ENCODE measurements at places on chromosomes 5 and 9. TPM values are rescaled to one million over a fixed set of nuclear protein-coding genes. Genes with fewer than 3 reads are reported as not detected.

The NCS1 gene
- 3.0 TPM for total RNA-seq

The LAMC3 gene
- total RNA-seq, result 3.6 TPM

The GPR21 gene
- total RNA-seq, result 0.68 TPM

The PLAC8L1 gene
- total RNA-seq, result not detected

The SLC23A1 gene
- total RNA-seq, result 35.5 TPM

The RAD1 gene
- total RNA-seq, result 6.3 TPM

The KCNIP1 gene
- not detected for total RNA-seq

DNA sequence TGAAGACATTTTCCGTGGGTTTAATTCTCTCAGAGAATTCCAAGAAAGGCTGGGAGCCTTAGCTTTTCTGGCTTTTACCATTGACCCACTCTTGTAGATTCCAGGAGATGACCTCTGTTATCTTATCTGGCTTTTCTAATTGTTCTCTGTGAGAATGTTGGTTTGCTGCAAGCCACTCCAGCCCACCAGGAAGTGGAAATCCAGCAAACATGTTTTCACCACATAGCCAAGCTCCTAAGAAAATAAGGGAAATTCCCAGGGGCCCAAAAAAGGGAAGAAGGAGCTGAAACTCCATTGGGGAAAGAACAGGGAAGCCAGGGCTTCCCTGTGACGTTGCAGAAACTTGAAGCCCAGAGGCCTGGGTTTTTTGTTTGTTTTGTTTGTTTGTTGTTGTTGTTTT is 19.7 kb downstream of the GPR107 start:
- DNase-seq, result no peak

GRCh38 chr5:14406554-14406849 is 175.1 kb upstream of the OTULINL start:
- no peak for DNase-seq

DNA sequence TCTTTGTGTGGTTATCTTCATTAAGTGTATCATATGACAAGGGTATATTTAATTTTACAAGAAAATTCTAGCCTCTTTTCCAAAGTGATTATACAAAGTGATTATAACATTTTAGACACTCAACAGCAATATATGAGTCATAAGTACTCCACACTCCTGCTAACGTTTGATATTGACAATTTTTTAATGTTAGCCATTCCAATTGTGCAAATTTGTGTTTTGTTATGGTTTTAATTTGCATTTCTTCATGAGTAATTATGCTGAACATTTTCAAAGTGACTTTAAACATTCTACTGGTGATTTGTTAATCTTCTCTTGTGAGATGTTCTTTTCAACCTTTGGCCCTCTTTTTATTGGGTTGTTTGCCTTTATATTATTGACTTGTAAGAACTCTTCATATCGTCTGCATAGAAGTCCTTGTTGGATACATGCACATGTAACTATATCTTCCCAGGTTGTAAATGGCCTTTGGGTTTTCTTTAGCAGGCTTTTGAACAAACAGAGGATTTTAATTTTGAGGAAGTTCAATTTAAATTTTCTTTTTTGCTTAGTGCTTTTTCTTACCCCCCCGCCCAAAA is 771.6 kb upstream of the ZNF608 start:
- no peak for DNase-seq

GRCh38 chr9:132409828-132410528 is at the start of gene CFAP77:
TSS of gene CFAP77 (plus strand) at chr9:132410211. CDS start at chr9:132410272, 61 bp downstream.
- no peak for DNase-seq

DNA sequence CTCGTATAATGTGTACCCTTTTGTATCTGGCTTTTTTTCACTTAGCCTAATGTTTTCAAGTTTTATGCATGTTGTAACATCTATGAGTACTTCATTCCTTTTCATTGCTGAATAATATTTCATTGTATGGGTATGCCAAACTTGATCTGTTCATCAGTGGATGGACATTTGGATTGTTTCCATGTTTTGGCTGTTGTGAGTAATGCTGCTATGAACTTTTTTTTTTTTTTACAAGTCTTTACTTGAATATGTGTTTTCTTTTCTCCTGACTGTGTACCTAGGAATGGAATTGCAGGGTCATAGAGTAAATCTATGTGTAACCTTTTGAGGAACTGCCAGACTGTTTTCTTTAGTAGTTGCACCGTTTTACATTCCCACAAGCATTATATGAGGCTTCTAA is 52.4 kb downstream of the MTREX start:
- no peak for DNase-seq

GRCh38 chr5:44278469-44278868 is 110.8 kb downstream of the FGF10 start:
- DNase-seq, result no peak

DNA sequence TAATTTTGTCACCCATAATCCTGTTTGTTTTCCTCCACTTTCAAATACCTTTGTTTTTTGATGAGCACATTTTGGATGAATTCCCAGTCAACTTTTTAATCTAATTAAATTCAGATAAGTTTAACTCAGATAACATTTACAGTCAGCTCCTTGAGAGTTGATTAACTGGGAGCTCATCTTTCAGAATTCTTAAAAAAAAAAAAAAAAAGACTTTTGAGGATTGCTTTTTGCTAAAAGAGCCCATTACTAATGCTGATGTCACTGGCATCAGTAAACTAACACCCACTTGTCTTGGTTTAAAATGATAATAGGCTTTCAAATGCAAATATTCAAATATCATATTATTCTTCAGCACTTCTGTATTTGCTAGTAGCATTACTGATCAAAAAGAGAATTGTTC is 47.1 kb upstream of the NFIB start:
- DNase-seq, result no peak

All from right lobe of liver (tissue), 6 donors.